ENCODE measurements at places on chromosomes 12 and 14.
A peak's percentile ranks its signal among the peaks of the same experiment; 100 is the strongest.

GRCh38 chr12:118850244-118850825 lies 131.0 kb upstream of the SRRM4 start:
- no peak for DNase-seq

GRCh38 chr12:88142610-88142991 lies 494 bp downstream of the TMTC3 start:
- peak; percentile 57 for DNase-seq

DNA sequence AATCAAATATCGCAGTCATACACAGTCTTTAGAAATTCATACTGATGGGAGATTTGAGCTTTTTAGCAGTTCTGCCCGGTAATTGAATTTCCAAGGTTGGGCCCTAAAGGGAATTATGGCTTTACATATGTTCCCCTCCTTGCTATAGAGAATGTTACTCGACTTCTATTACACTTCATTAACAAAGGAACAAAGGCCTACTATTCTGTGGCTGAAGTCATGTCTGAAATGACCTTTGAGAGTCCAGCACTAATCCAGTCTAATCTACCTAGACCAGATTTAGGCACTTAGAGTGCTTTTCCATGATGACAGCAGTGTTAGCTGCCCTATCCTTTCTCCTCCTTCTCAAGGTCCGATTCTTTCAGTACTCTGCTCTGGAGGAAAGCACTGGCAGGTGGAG lies 305.3 kb downstream of the MED13L start:
- no peak for DNase-seq

GRCh38 chr14:55780156-55780946 lies 200.3 kb downstream of the KTN1 start:
- DNase-seq = peak; percentile 69

GRCh38 chr14:104054222-104054905 lies 31.1 kb upstream of the ASPG start:
- DNase-seq = no peak

GRCh38 chr14:87185961-87186560 lies 806.9 kb downstream of the GALC start:
- DNase-seq = no peak

- DNase-seq = no peak
Observed at GRCh38 chr14:34355584-34356263, 106.3 kb downstream of the SPTSSA start.

DNA sequence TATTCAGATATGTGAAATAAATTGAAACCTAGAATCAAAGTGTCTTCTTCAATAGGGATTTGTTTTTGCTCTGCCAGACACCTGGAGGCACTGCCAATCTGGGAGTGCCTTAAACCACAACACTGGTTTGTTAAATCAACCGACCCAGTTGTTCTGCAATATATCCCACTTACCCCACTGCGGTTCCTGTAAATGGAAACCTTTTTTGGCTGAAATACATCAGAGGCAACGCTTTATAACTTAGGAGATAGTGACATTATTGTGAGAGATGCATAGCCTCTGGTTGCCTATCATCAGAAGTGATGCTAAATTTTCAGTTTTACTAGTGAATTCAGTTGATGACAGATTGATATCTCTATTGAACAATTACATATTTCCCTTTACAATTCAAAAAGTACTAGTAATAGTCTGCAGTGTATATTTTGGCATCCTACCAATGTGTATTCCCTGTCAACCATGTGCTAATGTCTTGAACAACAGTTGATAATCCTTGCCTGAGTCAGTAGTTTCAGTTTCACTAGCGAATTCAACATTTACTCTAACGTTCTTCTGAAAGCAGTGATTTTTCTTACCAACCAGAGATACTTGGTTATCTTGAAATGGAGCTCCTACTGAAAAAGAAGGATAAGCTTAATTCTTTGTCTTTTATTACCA lies 30.5 kb downstream of the PPP2R5C start:
- DNase-seq = no peak

GRCh38 chr14:69701857-69702256 lies 65.1 kb upstream of the SRSF5 start:
- no peak for DNase-seq

- no peak for DNase-seq
Observed at GRCh38 chr12:25293653-25294052, 42.9 kb upstream of the KRAS start.

GRCh38 chr12:102509123-102509626 lies 28.8 kb upstream of the IGF1 start:
- no peak for DNase-seq

- no peak for DNase-seq
Observed at GRCh38 chr14:33780035-33780434, 170.8 kb downstream of the EGLN3 start.

GRCh38 chr12:120500581-120500980 lies 4.7 kb downstream of the DYNLL1 start:
- no peak for DNase-seq

DNA sequence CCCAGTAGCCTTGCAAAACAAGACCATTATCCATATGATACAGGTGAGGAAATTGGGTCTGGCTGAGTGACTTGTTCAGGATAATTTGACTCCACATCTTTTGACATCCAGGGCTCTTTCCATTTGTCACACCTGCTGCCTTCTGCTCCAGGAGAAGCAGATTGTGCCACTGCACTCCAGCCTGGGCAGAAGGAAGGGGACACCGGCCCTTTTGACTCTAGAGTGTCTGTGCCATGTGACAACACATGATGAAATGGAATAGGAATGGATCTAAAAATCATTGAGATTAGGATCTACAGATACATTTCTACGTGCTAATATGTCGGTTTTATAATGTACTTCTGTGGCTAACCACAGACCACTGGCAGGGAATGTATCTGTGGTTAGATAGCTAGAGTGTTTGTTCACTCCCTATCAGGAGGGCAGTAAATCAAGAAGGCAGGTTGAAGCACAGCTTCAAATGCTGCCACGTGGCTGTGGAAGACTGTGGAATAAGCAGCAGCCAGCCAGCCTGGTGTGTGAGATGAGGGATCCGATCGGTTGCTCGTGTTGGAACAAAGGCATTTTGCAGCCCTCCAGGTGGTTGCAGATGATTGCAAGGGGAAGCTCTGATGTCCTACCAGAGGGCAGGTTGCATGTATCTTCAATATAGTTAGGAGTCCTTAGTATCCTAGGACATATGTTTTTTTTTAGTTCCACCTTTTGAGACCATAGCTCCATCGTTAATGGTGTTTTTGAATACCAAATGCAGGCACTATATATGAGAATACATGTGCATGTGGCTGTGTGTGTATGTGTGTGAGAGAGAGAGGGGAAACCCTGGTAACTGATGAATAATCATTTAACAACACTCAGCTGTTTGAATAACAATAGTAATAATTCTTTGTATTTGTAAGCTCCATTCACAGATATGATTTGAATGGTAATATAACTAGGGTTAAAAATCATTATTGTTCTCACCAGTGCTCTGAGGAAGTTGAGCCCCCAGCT lies 28.6 kb downstream of the EML1 start:
- no peak for DNase-seq

- no peak for DNase-seq
Observed at GRCh38 chr12:7501031-7501588, 2.5 kb downstream of the CD163 start.
